ENCODE measurements at places on chromosomes 4 and X.

DNA sequence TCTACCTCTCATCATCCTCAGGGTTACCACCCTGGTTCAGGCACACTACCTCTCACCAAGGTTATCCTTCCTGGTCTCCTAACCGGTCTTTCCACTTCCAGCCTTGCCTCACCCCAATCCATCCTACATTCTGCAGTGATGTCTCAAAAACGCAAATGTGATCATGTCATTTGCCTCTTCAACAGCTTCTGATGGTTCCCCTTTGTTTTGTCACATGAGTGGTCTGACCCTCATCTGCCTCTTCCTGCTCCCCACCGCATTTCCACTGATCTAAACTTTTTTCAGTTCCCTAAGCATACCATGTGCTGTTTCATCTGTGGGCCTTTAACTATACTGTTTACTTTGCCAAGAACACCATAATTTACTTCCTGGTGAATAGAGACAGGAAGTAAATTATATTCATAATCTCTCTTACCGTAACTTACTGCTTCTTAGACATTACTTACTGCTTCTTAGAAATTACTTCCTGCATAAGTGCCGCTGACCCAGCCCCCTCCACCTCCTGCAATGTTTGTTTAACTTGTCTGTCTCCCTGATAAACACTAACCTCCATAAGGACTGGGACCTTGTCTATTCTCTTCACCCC, 27.1 kb upstream of the NSUN7 start:
- H3K36me3 ChIP-seq: no peaks in the 10 kb centered on the region
- H3K27me3 ChIP-seq: no peaks in the 10 kb centered on the region
- DNase-seq: no peak
- H3K27ac ChIP-seq: no peak overlapping the region
- H3K4me3 ChIP-seq: no peak overlapping the region

GRCh38 chrX:13195340-13195739, 124.5 kb downstream of the ATXN3L start:
- H3K27ac ChIP-seq: no peak overlapping the region
- no peaks in the 10 kb centered on the region for H3K4me1 ChIP-seq
- no peaks in the 10 kb centered on the region for H3K36me3 ChIP-seq
- DNase-seq: no peak
- H3K4me3 ChIP-seq: no peak overlapping the region

DNA sequence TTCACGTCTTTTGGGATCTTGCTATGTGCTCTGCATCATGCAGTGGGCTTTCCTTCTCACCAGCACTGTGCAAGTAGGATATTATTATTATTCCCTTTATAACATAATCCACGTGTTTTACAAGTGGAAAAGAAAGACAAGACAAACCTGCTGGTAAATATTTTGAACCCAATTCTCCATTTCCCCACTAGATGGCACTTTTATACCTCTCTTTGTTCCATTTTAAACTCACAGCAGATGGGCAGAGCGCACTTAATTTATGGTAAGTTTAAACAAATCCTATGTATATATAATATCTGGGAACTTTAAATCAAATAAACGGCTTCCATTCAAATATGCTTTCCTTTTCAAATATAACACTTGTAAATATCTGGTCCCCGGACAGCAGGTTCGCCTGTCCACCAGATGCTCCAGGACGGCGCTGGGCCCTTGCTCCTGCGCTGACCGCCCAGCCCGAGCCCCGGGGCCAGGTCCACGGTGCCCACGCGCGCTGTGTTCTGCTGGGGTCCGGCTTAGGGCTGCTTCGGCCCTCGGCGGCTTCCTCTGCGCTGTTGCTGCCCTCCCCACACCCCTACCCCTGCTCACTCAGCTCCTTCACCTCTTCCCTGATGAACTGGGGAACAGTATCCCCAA, 31.1 kb downstream of the F11 start:
- no peaks in the 10 kb centered on the region for H3K27me3 ChIP-seq
- no peak overlapping the region for H3K4me3 ChIP-seq
- peaks cover 4% of the 10 kb centered on the region for H3K4me1 ChIP-seq
- H3K27ac ChIP-seq: no peak overlapping the region

DNA sequence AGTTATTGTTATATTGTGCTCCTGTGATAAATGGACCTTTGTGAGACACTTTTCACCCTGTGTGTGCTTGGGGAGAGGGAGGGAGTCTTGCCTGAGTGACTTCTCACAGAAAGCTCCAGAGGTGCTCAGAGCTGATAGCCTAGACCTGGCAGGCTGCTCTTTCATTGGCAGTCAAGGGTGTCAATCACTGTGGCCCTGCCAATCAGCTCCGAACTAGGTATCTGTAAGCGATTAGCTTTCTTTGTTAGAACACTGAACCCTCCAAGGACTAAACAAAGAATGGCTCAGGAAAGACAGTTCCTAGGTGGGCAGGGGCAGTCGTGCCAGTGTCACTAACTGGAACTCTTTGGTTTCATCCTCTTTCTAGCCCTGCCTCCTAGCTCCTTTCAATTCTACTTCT, 2.7 kb upstream of the NALF2 start:
- no peak overlapping the region for H3K27ac ChIP-seq
- no peaks in the 10 kb centered on the region for H3K36me3 ChIP-seq
- no peaks in the 10 kb centered on the region for H3K27me3 ChIP-seq
- peaks cover 4% of the 10 kb centered on the region for H3K4me1 ChIP-seq
- H3K4me3 ChIP-seq: no peak overlapping the region

DNA sequence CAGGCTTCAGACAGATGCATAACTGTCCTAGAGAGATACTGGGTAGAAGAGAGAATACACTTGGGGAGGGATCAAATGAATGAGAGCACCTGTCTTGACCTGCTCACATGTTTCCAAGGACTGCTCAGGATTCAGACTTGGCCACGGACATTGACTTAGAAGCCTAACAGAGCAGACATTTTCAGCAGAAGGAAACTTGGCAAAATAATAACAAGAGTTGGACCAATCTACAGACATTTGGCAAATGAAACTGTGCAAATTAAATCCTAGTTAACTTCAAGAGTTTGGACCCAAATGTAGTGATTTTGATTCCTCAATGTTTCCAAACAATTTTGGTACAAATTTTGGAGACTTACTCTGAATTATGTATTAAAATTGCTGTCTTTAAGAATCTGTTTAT, 223.9 kb downstream of the CAMK2D start:
- no peaks in the 10 kb centered on the region for H3K27me3 ChIP-seq
- DNase-seq: no peak
- no peaks in the 10 kb centered on the region for H3K36me3 ChIP-seq
- H3K4me1 ChIP-seq: no peaks in the 10 kb centered on the region
- H3K4me3 ChIP-seq: no peak overlapping the region

- no peaks in the 10 kb centered on the region for H3K36me3 ChIP-seq
- no peak for DNase-seq
- H3K4me1 ChIP-seq: no peaks in the 10 kb centered on the region
- H3K27me3 ChIP-seq: no peaks in the 10 kb centered on the region
- H3K4me3 ChIP-seq: no peak overlapping the region
Observed at GRCh38 chr4:186514271-186514950, 41.0 kb downstream of the MTNR1A start.

- H3K36me3 ChIP-seq: no peaks in the 10 kb centered on the region
- H3K27me3 ChIP-seq: no peaks in the 10 kb centered on the region
- DNase-seq: no peak
- no peaks in the 10 kb centered on the region for H3K4me1 ChIP-seq
- H3K27ac ChIP-seq: no peak overlapping the region
- no peak overlapping the region for H3K4me3 ChIP-seq
Observed at GRCh38 chrX:13685126-13685763, 3.7 kb upstream of the RAB9A start.

DNA sequence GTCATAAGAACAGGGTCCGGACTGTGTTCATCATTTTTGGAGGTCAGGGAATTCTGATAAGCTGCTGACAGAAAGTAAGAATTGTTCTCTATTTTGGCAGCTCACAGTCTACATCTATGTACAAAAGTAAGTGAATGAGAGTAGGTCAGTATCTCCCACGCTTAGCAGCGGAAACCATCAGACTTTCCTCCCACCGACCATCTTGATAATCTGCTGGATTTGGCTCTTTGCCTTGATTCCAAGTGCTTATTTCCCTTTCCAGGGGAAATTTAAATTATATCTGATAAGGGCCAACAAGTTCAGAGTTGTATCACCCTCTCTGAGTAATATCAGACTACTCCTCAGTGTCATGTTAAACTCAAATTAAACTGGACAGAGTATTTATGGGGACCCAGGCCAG, 118.0 kb downstream of the CAMK2D start:
- no peak overlapping the region for H3K4me3 ChIP-seq
- DNase-seq: no peak
- H3K36me3 ChIP-seq: no peaks in the 10 kb centered on the region
- no peak overlapping the region for H3K27ac ChIP-seq
- H3K4me1 ChIP-seq: peaks cover 1% of the 10 kb centered on the region

GRCh38 chr4:118087366-118087765, 53.1 kb downstream of the NDST3 start:
- H3K36me3 ChIP-seq: no peaks in the 10 kb centered on the region
- no peak overlapping the region for H3K27ac ChIP-seq
- H3K4me1 ChIP-seq: no peaks in the 10 kb centered on the region
- H3K4me3 ChIP-seq: no peak overlapping the region
- no peak for DNase-seq
- H3K27me3 ChIP-seq: no peaks in the 10 kb centered on the region

GRCh38 chrX:45885931-45886330, 659.3 kb downstream of the ZNF674 start:
- H3K36me3 ChIP-seq: no peaks in the 10 kb centered on the region
- no peaks in the 10 kb centered on the region for H3K4me1 ChIP-seq
- H3K27me3 ChIP-seq: no peaks in the 10 kb centered on the region
- H3K27ac ChIP-seq: no peak overlapping the region
- H3K4me3 ChIP-seq: no peak overlapping the region
- DNase-seq: no peak

GRCh38 chrX:46398874-46399273, 146.3 kb downstream of the ZNF674 start:
- no peak overlapping the region for H3K27ac ChIP-seq
- H3K27me3 ChIP-seq: no peaks in the 10 kb centered on the region
- DNase-seq: no peak
- no peaks in the 10 kb centered on the region for H3K36me3 ChIP-seq

DNA sequence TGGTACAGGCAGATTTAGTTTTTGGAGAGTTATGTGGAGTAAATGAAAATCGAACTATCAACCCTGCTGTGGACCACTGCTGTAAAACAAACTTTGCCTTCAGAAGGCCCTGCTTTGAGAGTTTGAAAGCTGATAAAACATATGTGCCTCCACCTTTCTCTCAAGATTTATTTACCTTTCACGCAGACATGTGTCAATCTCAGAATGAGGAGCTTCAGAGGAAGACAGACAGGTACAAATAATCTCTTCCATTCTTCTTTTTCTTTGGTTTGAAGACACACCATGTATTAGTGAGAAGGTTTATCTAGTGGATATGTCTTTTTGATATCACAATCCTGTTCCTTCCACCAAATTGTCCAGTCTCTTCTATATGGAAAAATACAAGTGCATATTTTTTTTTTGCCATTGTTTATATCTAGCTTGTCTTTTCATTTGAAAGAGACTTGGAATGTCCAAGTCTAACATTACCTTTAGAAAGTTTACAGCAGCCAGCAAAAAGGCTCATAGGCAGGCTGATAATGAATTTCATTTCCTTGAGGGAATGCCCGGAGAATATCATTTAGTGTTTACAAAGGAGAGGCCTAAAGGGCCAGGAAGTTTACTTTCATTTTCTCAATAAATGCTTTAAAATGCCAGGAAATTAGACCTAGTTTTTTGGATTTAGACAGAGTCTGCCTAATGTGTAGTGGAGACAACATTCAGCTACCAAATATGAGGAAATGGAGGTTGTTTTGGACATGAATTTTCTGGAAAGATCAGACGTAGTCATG, 18.6 kb downstream of the AFM start:
- H3K4me1 ChIP-seq: no peaks in the 10 kb centered on the region
- H3K27me3 ChIP-seq: no peaks in the 10 kb centered on the region

DNA sequence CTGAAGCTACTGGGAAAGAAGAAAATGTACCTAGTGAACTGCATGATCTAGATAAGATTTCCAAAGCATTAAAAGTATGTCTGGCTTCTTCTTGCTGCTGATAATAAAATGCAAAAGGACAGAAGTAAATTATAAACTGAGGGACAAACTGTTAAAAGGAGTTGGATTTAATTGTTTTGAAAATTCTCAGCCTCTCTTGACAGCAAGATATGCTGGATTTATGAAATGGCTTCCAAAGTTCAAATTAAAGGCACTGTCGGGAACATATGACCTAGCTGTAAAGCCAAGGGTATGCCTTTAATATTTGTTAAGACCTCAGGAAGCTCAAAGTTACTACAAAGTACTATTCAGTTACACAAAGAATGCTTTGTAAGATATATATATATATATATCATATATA, 46.1 kb upstream of the CABS1 start:
- no peak overlapping the region for H3K4me3 ChIP-seq
- H3K27me3 ChIP-seq: no peaks in the 10 kb centered on the region
- DNase-seq: no peak
- H3K27ac ChIP-seq: no peak overlapping the region
- no peaks in the 10 kb centered on the region for H3K36me3 ChIP-seq

GRCh38 chr4:167274351-167274750, 40.1 kb upstream of the SPOCK3 start:
- no peak overlapping the region for H3K4me3 ChIP-seq
- no peaks in the 10 kb centered on the region for H3K4me1 ChIP-seq
- no peaks in the 10 kb centered on the region for H3K27me3 ChIP-seq
- H3K27ac ChIP-seq: no peak overlapping the region
- DNase-seq: no peak
- no peaks in the 10 kb centered on the region for H3K36me3 ChIP-seq

- H3K4me3 ChIP-seq: no peak overlapping the region
- no peaks in the 10 kb centered on the region for H3K4me1 ChIP-seq
- DNase-seq: no peak
- H3K27ac ChIP-seq: no peak overlapping the region
- H3K27me3 ChIP-seq: no peaks in the 10 kb centered on the region
- H3K36me3 ChIP-seq: no peaks in the 10 kb centered on the region
Observed at GRCh38 chrX:30220661-30221060, 5.3 kb downstream of the MAGEB2 start.

DNA sequence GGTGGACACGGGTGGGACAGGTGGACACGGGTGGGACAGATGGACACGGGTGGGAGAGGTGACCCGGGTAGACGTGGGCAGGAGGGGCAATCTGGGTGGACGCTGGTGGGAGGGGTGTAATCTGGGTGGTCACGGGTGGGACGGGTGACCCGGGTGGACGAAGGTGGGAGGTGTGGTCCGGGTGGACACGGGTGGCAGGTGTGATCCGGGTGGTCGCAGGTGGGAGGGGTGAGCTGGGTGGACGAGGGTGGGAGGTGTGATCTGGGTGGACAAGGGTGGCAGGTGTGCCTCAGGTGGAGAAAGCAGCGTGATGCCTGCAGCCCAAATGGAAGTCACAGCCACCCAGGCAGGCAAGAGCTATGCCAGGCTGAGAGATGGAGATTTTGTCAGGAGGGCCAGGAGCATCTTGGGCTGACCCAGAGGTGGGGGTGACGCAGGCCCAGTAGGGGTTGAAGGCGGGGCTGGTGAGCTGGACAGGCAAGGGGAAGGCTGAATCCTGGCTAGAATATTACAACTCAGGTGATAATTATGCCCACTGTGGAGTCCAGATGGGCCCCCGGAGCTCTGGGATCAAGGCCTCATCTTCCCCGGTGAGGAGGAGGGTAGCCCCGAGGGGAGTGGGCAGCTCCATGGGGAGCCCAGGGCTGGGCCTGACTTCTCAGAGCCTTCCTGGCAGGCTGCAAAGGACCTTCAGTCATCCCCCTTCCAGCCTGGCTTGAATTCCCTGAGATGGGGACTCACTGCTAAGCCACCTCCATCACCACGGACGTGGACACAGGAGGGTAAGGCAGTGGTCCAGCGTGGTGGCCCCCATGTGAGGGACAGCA, 100.0 kb downstream of the ADRA2C start:
- no peak overlapping the region for H3K4me3 ChIP-seq
- DNase-seq: no peak
- H3K36me3 ChIP-seq: no peaks in the 10 kb centered on the region
- H3K4me1 ChIP-seq: no peaks in the 10 kb centered on the region
- H3K27me3 ChIP-seq: peaks cover 4% of the 10 kb centered on the region

Measured in effector memory CD4-positive, alpha-beta T cell (primary cell).